ENCODE measurements at places on chromosomes 5 and 9.

GRCh38 chr5:146519554-146519953 lies 3.6 kb upstream of the GPR151 start:
- DNase-seq: no peak

- no peak for DNase-seq
Observed at GRCh38 chr5:73921741-73922140, 295.7 kb downstream of the ARHGEF28 start.

- DNase-seq: no peak
Observed at GRCh38 chr5:73306741-73307275, 133.8 kb downstream of the TMEM174 start.

- no peak for DNase-seq
Observed at GRCh38 chr5:6373081-6373846, 5.1 kb downstream of the MED10 start.

- no peak for DNase-seq
Observed at GRCh38 chr5:112930082-112930344, 8.0 kb upstream of the REEP5 start.

GRCh38 chr5:158553962-158554336 lies 545.8 kb downstream of the EBF1 start:
- no peak for DNase-seq

- DNase-seq: no peak
Observed at GRCh38 chr9:18269561-18269960, 204.4 kb upstream of the ADAMTSL1 start.

GRCh38 chr9:117138231-117138630 lies 276.6 kb downstream of the ASTN2 start:
- no peak for DNase-seq

DNA sequence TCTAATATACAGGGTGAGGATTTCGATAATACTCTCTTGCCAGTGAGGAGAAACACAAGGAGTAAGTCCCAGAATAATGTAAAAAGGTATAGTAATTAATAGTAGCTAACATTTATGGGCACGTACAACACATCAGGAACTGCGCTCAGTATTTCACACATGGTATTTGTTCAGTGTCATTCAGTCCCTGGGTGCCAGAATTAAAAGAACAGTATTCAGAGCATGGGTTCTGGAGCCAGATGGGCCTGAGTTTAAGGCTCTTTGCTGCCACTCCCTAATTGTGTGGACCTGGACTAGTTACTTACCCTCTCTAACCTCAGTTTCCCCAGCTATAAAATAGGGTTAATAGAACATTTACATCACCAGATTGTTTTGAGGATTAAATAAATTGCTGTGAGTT lies 16.3 kb downstream of the OSTF1 start:
- DNase-seq: no peak

GRCh38 chr5:955886-956761 lies 52.5 kb upstream of the NKD2 start:
- DNase-seq: no peak

DNA sequence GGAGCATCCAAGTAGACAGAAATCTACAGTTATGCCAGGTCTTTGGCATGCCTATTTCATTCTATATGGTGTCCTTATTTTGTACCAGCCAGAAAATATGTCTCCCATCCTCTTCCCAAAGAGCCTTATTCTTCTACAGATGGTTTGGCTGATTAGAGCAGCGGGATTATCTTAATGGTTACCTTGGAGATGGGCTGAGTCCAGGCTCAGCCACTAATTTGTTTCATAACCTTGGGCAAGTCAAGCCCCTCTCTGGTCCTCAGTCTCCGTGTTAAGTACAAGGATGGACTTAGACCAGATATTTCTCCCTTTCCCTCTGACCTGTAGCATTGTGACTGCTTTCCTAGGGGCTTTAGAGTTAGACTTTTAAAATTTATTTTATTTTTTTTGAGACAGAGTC lies 11.1 kb upstream of the GLE1 start:
- no peak for DNase-seq

DNA sequence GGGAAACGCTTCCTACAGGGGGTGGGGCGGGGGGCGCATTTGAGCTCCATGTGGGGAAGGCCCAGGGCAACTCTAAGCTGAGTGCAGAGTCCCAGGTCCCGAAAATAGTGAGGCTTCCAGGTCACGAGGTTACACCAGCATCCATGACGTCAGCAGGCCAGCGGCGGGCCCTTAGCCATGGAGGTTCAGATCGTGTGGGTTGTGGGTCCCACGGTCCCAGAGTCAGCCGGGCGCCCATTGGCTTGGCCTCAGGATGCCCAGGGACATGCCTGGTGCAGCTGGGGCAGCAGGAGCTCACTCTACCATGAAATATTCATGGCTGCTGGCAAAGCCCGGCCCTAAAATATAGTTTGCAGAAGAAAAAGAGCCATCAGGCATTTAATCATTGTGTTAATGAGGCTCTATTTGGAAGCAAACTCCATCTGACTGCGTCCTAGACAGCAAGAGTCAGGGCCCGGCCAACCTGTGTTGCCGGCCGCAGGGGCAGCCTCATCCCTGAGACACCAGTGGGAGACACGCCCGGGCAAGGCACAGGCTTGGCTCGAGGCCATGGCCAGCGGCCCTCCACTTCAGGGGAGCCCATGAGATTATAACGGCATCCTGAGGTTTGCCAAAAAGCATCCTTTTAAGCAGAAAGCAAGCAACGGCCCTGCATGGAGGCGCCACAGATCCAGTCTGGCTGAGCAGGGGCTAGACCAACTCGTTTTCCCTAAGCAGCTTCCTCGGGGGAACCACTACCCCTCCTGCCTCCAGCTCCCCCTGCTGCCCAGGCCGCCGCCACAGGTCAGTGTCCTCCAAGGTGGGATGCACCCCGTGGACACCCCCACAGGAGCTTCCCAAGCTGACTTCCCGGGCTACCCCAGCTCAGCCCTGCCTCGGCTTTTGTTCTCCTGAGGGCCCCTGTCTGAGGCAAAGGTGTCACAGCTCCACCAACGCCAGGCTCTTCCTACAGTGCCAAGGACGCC lies 108.9 kb upstream of the PPP1R26 start:
- DNase-seq: no peak

- no peak for DNase-seq
Observed at GRCh38 chr5:2303431-2304100, 420.8 kb upstream of the IRX4 start.

GRCh38 chr9:13485068-13485596 lies 205.6 kb upstream of the MPDZ start:
- peak; percentile 3 for DNase-seq

- DNase-seq: no peak
Observed at GRCh38 chr5:92471861-92472260, 1088.7 kb upstream of the ARRDC3 start.
